ENCODE measurements at places on chromosomes 11 and 22. TPM values are rescaled to one million over a fixed set of nuclear protein-coding genes. Genes with fewer than 3 reads are reported as not detected.
A peak's percentile ranks its signal among the peaks of the same experiment; 100 is the strongest.

DNA sequence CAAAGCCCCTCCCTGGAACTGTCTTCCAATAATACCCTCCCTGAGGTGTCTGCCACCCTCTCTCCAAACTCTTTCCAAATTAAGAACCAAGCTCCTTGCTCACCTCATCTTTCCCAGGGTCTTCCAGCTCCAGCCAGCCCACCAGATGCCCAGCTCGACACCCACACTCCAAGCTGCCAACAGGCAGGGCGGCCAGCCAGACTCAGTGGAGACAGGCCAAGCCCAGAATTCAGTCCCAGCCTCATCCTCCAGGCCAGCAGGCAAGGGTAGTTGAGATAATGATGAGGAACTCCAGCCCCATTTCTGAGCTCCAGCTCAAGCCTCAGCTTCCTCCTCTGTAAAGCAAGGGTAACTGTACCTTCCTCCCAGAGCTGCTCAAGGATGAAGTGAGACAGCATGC lies 132.9 kb downstream of the CHST1 start:
- DNase-seq = no peak

Gene CASP4
- 51.8 TPM for polyA plus RNA-seq

DNA sequence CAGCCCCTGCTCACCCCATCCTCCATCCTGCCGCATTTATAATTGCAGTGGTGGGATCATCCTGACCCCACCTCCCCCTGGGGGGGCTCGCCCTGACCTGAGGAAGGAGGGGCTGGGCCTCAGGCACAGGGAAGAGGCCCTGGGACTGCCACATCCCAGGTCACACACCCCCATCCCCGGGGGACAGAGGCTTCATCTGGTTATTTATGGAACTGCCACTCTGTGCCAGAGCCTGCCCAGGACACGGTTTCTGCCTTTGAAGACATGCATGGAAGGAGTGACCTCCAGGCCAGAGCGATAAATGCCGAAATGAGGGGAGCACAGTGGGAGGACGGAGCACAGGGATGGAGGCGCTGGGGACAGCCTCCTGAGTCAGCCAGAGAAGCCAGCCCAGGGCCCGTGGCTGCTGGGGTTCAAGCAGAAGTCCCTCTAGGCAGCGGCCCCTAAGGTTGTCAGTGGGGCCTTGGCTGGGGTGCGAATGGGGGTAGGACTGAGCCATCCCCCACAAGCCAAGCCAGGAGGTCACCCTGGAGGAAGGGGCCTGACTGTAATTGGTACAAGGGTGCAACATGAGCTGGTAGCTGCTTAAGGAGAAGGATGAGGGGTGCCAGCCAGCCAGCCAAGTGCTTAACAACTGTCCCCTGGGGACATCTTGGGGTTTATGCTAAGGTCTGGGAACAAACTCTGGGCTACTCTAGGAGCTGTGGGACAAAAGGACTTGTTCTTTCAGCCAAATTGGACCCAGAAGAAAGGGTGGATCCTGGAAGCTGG lies 51.4 kb upstream of the SHISAL1 start:
- DNase-seq = peak; percentile 76

DNA sequence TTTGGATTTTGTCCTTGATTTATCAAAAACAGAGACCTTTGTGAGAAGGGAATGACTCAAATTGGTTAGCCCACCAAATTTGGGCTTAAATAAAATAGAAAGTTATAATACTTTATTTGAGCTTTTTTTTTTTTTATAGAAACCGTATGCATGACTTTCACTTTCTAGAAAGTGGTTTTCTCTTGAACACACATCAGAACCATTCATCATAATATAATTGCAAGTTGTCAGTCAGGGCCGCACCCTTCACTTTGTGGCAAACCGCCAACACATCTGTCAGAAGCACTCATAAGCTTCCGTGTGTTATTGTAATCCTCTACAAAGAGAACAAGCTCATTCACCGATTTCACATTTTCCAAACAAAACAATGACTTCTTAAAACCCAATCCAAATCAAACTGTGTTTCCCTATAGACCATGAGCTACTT lies 76.1 kb downstream of the SOX6 start:
- DNase-seq = peak; percentile 51

- DNase-seq = no peak
Observed at GRCh38 chr11:72391638-72392423, 42.5 kb downstream of the CLPB start.

DNA sequence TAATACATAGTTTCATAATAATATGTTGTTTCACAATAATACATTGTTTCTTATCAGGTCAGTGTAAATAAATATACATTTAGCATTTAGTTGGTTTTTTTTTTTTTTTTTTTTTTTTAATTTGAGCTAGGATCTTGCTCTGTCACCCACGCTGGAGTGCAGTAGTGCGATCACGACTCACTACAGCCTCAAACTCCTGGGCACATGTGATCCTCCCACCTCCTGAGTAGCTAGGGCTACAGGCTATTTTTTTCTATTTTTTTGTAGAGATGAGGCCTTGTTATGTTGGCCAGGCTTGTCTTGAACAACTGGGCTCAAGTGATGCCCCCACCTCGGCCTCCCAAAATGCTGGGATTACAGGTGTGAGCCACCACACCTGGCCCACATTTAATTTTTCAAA lies 43.5 kb downstream of the MIAT start:
- DNase-seq = no peak

- DNase-seq = no peak
Observed at GRCh38 chr11:134956450-134957210, 544.6 kb upstream of the B3GAT1 start.
